Stimulated activated CD4-positive, alpha-beta T cell treated with anti-CD3 and anti-CD28 coated beads, Interleukin-2, amount 100 ng/mL, for 24 hours (primary cell): ENCODE measurements at places on chromosomes 7 and 10.

- DNase-seq = no peak
Observed at GRCh38 chr10:91286572-91286971, 66.1 kb downstream of the PCGF5 start.

DNA sequence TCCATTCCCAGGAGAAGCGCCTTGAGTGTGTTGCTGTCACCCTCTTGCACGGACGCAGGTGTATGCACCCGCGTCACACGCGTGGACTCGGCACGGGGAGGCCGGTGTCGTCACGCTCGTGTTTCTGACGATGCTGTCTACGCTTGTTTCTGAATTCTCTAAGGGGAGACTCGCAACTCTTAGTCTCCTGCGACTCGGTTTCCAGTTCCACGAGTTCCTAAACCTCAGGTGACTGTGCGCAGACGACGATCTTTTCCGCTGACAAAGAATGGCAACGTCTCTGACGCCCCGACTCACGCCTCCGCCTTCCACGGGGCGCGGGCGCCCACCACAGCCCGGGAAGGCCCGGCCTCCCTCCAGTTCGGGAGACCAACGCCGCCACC is 579 bp downstream of the IDI1 start:
- no peak for DNase-seq

GRCh38 chr10:7971949-7972348 is 82.5 kb upstream of the GATA3 start:
- DNase-seq = no peak

DNA sequence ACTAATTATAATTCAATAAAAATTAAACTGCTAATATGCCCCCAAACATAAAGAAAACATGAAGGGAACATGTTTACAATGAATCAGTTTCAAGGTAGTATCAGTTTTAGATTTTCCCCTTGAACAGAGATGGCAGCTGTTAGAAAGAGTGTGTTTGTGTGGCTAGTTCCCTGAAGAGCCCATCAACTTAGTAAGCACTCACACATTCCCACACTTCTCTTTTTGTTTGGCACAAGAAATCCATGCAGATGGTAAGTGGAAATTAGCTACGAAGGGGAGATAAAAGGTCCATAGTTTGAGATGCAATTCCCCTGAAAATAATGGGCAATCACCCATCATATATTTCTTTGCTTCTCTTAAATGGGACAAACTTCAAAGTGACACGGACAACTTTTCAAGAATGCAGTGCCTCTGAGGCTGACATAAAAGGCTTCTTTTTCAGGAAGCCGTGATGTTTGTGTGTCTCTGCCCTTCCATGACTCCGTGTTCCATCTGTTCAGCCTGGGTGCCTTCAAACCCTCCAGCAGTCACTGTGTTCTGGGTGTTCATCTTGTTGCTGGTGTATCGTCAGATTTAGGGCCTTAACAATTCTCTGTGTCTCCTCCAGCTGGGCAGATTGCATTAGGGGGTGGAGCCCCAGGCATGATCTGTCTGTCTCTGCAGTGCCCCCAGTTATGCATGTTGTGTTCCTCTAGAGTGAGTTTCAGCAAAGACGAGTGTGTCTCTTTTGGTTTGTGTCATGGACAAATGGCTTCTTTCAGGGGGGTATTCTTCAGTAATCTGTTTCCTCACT is 259.5 kb upstream of the NPY start:
- no peak for DNase-seq

DNA sequence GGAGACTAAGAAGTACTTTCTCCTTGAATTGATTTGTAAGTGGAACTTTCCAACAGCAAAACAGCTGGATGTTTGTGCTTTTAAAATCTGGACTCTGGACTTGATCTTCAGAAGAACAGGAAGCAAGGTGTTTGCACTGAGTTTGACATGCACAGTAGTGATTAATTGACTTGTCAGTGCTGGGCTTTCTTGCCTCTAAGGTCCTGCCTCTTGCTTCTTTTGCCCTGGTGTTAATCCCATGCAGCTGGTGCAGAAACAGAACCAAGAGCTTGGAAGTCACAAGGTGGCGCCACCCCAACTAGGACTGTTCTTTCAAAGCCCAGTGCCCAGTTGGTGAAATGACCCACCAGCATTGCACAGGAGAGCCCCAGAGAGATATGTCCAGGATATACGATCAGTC is 66.8 kb upstream of the SEPHS1 start:
- no peak for DNase-seq
